ENCODE measurements at places on chromosomes 2 and 18.
A peak's percentile ranks its signal among the peaks of the same experiment; 100 is the strongest.

DNA sequence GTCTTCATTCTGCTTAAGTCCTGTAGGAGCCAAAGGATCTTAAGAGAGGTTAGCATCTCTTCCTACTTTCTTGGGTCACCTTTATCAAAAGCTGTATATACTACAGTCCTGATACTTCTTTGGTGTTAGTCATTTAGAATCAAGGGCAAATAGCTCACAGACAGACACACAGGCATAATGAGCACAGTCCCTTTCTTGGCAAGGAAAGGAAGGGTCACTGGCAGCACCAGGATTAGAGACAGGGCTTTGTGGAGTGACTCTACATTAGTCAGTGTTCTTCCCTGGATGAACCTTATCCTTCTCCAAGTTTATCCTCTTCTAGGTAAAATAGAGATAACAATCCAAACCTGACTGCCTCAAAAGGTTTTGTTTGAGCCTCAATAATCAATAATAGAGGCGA lies 40.0 kb upstream of the NCKAP5 start:
- H3K27ac ChIP-seq = no peak overlapping the region
- no peak for DNase-seq
- no peaks in the 10 kb centered on the region for H3K4me1 ChIP-seq
- H3K36me3 ChIP-seq = no peaks in the 10 kb centered on the region
- H3K27me3 ChIP-seq = no peaks in the 10 kb centered on the region
- no peak overlapping the region for H3K4me3 ChIP-seq

DNA sequence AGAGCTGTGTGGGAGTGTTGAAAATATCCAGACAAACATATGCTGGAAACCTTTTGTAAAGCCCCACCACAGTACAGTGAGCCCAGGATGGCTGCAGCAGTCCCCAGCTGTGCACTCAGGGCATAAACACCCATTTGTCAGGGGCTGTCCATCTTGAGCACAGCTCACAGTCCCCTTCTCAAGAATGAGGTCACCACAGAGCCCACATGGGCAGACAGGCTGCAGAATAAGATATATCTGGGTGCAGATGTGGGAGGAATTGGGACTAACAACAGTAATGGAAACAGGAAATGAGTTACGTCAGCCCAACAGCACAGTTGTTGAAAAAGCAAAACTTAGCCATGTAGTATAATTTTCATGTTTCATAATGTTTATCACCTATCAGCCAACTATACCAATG lies 219.6 kb downstream of the ETAA1 start:
- H3K36me3 ChIP-seq = no peaks in the 10 kb centered on the region
- no peaks in the 10 kb centered on the region for H3K4me1 ChIP-seq
- no peak overlapping the region for H3K27ac ChIP-seq

GRCh38 chr2:238108423-238109183 lies 8.5 kb downstream of the ESPNL start:
- H3K27me3 ChIP-seq = peaks cover 5% of the 10 kb centered on the region
- H3K4me3 ChIP-seq = no peak overlapping the region
- H3K27ac ChIP-seq = no peak overlapping the region
- H3K36me3 ChIP-seq = no peaks in the 10 kb centered on the region
- H3K4me1 ChIP-seq = peaks cover 2% of the 10 kb centered on the region
- no peak for DNase-seq

DNA sequence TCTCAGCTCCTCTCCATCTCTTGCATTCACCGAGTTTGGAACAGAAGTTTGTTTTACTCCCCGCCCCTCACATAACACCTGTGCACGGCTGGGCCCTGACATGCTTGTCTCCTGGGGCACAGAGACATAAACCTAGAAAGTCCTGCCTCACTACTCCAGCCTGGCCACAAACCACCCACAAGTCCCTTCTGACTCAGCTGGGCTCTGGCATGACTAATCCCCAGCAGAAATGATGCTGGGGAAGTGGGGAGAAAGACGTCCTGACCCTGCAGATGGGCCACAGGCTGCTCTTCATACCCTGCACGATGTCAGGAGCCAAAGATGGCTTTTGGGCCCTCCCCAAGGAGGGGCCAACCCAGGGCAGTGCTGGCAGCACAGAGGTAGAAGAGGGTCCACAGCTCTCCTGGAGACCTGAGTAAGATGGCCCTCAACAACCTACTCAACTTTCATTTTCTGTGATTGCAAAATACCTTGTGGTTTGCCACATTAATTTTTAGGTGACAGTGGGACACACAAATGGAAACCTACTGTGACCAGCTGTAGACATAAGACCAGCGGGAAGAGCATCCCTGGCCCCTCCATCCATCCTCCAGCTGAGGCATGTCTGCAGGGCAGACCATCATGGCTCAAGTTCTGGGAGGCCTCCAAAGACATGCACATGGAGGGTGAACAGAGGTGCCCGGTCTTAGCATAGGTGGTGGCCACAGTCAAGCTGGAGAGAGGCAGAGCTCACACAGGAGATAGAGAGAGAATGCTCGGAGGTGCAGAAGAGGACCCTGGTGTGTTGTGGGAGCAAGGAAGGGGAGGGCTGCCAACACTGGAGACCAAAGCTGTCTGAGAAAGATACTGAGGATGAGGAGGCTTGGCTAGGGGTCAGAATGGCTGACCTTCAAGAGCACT lies 40.0 kb downstream of the DNMT3A start:
- peaks cover 55% of the 10 kb centered on the region for H3K36me3 ChIP-seq
- DNase-seq = peak; percentile 88
- H3K27me3 ChIP-seq = no peaks in the 10 kb centered on the region
- peaks cover 36% of the 10 kb centered on the region for H3K4me1 ChIP-seq

DNA sequence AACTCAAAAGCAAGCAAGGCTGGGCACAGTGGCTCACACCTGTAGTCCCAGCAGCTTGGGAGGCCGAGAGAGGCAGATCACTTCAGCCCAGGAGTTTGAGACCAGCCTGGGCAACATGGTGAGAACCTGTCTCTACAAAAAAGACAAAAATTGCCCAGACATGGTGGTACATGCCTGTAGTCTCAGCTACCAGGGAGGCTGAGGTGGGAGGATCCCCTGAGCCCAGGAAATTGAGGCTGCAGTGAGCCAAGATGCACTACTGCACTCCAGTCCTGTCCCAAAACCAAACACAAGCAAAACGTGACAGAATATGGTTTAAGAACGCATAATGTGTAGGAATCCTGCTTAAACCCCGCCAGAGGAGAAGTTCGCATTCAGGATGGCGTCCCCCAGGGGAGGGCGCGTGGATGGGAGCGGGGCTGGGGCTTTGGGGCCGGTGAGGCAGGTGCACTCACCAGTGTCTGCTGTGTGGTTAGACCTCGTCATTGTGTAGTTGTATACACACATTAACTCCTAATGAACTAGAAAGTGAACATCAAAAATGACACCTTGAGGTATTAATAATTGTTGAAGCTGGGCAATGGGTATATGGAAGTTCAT lies 5.4 kb downstream of the COLEC11 start:
- H3K36me3 ChIP-seq = no peaks in the 10 kb centered on the region
- no peak for DNase-seq
- H3K4me1 ChIP-seq = peaks cover 5% of the 10 kb centered on the region
- H3K27ac ChIP-seq = no peak overlapping the region
- peaks cover 4% of the 10 kb centered on the region for H3K27me3 ChIP-seq

DNA sequence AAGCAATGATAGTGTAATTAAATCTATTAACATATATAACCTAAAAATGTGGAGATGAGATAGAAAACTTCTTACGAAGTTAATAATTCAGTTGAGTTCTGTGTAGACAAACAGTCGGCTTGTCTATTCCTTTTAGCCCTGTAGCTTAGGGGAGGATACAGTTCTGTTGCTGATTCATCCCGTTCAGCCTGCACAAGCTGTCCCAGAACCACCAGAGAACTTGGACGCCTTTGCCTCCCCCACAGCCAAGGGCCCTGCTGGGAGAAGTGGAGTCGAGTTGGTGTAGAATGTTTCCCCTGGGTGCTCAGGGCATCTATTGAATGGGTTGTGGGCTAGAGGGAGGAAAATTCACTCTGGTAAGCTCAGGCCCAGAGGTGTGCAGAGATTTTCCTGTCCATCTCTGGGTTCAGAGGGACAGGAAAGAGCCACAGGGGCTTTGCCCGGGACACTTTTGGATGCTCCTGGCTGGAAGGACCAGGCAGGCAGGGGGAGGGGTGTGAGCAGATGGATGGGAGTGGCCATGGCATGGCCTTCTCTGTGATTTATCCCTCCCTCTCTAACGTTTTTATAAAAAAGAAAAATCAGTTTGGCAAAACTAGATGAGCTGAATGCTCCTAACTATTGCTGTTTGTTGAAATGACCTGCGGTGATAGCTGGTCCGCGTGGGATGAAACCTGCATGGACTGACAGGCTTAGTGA lies 42.8 kb upstream of the GALR1 start:
- H3K36me3 ChIP-seq = no peaks in the 10 kb centered on the region
- no peak overlapping the region for H3K4me3 ChIP-seq
- peaks cover 48% of the 10 kb centered on the region for H3K4me1 ChIP-seq
